DMS79 (cell line): ENCODE measurements at places on chromosomes 4 and X.

- no peak for DNase-seq
These were observed 28.5 kb downstream of the ACSL4 start for GRCh38 chrX:109704563-109704962.

- no peak for DNase-seq
These were observed 123.7 kb downstream of the HS6ST2 start for GRCh38 chrX:132834741-132835140.

DNA sequence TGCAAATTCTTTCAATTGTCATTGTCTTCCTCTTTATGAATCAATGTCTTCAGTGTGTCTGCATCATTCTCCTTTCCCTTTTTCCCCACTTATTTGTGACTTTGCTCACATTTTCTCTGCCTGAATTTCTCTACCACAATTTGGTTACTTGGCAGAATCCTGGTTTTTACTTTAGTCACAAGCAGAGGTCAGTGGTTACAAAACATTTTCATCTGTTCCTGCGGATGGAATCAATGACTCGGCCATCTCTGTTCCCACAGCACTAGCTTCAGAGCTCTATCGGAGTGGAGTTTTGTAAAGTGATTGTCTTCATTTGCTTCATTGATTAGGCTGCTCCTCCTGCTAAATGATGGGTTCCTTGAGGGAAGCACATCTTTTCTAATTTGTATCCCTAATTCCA lies 501.3 kb upstream of the AADAT start:
- no peak for DNase-seq

DNA sequence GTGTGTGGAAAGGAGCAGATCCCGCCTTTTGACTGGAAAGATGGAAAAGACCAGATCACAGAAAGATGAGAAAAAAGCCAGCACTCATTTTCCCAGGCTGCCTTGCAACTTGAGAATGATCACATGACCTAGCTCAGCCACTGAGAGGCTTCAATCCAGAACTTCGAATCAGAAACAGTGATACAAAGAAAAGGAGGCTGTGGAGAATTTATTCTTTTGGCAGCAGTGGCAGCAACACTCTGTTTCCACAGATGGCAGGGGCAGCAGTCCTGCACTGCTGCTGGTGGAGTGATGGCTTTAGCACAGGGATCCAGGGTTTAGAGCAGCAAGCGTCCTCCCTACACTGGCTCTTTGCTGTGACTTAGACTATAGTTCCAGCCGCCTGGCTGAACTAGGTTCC lies 77.8 kb upstream of the SH3RF1 start:
- DNase-seq, result no peak

GRCh38 chr4:118954246-118954645 lies 65.6 kb downstream of the SYNPO2 start:
- DNase-seq, result no peak

GRCh38 chrX:49992853-49993252 lies 70.5 kb downstream of the CLCN5 start:
- DNase-seq, result no peak

- DNase-seq, result no peak
These were observed 243.8 kb upstream of the HHIP start for GRCh38 chr4:144402176-144402575.

DNA sequence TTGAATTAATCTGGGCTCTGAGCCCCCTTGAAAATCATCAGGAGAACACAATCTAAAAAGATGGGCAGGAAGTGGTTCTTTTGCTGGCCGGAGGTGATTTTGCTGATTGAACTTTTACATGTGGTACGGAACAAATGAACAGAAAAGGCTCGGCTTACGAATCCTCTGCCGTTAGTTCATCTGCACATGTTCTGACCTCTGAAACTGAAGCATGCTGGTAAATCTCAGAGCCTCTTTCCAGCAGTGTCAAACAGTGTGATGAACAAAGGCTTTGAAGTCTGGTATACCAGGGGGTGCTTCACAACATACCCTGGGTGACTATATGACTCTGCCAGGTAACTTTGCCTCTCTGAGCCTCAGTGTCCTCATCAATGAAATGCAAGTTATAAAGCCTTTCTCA lies 194.2 kb upstream of the C1QTNF7 start:
- no peak for DNase-seq

DNA sequence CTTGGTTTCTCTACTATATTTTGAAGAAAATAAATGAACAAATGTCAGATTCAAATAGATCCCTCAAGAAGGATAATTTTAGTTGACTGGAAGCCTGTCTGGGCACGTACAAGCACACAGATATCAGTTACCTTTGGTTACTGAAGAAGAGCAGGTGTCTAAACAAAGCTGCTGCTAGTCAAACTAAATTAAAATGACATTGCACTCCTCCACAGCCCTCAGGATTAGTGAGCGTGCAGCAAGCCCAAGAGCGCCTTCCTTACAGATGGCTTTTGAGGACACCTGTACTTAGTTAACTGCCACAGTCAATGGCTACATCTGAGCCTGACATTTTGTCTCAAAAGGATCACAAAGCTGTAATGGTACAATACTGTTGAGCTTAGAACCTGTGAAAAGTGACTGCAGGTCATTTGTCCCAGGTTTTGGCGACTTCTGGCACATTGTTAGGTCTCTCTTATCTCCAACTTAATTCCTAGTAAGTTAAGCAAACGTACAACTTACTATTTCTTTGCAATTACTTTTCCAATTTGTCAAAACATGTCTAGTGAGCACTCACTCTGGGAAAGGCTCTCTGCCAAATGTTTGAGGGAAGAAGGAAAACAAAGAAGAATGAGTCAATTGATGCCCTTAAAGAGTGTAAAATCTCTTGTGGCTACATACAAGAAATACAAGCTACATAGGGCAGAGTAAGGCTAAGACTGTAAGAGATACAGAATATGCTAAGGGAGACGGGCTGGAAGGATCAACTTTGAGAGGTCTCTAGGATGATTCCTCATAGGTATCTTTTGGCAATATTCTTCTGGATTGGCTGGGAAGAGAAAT lies 25.6 kb upstream of the DAPP1 start:
- peak; percentile 56 for DNase-seq

DNA sequence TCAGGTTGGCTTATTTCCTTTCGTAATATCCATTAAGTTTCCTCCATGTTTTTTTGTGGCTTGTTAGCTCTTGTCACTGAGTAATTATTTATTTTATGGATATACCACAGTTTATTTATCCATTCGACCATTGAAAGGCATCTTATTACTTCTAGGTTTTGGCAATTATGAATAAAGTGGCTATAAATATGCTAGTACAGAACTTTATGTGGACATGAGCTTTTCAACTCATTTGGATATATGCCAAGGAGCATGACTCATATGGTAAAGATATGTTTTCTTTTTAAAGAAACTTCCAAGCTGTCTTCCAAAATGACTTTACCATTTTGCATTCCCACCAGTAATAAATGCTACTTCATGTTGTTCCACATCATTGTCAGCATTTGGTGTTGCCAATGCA lies 803.6 kb downstream of the GLUD2 start:
- no peak for DNase-seq

DNA sequence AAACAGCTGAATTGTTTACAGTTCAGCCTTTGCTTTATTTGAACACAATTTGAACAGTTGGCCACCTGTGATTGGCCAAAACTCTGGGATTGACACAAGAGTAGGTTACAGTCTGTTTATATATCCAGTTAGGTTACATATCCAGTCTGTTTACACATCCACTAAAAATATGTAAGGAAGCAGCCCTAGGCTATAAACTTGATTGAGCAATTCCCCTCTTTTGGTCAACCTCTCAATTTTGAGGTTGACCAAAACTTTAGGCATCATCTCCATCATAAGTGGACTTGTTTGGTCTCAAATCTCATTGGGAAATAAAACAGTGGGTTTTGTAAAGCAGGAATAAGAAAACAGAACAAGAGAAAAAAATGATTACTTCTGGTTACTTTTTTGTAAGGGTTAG lies 190.8 kb downstream of the SPATA18 start:
- peak; percentile 8 for DNase-seq
